Activated T-cell treated with anti-CD3 and anti-CD28 coated beads, Interleukin-2, amount 50 U/mL, for 72 hours (primary cell): ENCODE measurements at places on chromosomes 12 and 14.

GRCh38 chr12:125773033-125773640 is 707.9 kb downstream of the AACS start:
- peak; percentile 6 for DNase-seq

DNA sequence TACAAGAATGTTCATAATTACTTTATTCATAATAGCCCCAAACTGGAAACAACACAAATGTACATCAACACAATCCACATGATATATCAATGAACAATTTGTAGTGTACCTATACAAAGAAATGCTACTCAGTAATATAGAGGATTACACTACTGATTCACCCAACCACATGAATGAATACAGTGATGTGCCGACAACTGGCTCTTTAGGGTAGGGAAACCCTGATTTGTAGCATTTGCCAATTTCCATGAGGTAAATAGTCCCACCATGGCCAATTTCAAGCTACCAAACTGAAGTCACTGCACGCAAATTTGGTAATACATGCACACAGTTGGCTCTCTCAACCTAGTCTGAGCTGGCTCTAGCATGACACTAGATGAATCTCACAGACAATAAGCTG is 190.4 kb upstream of the KRR1 start:
- no peak for DNase-seq

DNA sequence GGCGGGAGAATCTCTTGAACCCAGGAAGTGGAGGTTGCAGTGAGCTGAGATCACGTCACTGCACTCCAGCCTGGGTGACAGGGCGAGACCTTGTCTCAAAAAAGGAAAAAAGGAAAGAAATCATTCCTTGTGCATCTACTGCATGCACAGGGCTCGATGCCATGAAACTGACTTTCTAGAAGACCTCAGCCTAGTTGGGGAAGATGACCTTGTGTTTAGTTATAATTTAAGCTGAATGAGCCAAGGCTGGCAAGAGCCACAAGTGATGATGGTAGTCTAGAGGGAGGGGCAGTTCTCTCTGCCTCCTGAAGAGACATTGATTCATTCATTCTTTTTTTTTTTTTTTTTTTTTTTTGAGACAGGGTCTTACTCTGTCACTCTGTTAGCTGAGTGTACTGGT is 24.2 kb downstream of the ACACB start:
- DNase-seq: no peak

GRCh38 chr12:106982229-106982628 is 4.7 kb downstream of the MTERF2 start:
- no peak for DNase-seq

- DNase-seq: no peak
Measured at GRCh38 chr14:100677152-100677551, 49.5 kb upstream of the DLK1 start.
